HFF-Myc (cell line): ENCODE measurements at places on chromosomes 5 and 9.

DNA sequence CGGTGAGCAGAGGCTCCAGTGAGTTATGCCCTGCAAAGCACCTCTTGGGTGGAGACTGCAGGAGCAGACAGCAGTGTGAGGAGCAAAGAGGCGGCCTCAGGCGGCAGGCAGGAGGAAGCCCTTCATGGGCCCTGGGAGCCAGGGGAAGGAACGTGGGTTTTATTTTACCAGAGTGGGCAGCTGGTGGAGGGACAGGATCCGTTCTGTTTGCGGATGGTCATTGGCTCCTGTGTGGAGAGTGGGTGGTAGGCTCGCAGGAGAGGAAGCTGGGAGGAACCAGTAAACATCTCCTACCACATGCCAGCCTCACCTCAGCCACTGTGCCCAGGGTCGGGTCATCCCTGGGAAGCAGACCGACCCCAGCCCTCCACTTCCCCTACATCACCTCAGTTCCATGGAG, 24.4 kb downstream of the HNRNPH1 start:
- DNase-seq = no peak

DNA sequence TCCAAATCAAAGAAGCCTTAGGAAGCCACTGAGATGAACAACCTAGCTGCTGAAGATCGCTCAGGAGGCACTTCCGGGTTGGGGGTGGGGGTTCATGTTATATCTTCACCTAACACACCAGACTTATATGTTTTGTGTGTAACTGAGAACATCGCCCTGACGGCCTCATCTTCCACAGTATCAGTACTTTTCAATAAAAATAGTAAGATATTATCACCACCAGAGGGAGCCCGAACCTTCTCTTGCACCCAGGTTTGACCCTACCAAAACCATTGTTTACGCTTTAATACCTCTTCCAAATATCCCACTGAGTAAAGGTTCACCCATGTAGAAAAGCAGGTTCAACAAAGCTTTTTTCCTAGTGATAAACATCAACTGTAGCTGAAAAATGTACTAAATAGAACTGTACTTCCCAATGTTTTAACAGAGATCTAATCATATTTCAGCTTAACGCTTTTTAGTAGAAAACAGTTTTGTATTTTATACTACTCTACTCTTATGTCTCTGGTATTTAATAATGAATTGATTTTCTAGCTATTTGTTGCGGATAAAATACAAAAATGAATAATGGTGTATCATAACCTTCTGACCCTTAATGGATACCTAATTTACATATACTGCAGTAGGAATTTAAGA, 244.0 kb downstream of the EPB41L4A start:
- DNase-seq = no peak

- no peak for DNase-seq
Measured at GRCh38 chr5:118863345-118863744, 125.0 kb downstream of the DTWD2 start.

DNA sequence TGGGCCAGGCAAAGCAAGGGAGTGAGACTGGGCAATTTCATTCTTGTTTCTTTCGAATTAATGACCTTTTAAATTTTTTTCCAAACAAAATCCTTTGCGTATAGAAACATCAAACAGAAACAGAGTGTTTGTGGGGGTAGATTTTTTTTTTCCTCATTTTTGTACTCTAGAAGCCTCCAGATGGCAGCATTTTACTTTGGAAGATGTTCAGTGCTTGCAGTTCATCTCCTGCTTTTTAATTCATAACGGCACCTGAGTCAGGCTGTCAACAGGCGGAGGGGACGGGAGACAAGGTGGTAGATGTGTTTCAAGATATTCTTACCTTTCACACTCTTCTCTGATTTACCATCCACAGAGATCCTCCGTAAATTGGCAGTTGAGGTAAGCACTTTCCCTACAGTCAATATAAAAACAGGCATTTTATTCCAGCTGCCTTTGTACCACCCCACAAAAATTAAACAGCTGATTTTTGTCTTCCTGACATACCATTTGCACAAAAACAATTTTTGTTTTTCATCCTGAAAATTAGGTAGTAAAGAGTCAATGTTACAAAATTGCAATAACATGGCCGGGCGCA, 99.5 kb upstream of the FBXL17 start:
- DNase-seq = no peak

GRCh38 chr9:96249746-96250145, 52.2 kb downstream of the HSD17B3 start:
- DNase-seq = no peak

DNA sequence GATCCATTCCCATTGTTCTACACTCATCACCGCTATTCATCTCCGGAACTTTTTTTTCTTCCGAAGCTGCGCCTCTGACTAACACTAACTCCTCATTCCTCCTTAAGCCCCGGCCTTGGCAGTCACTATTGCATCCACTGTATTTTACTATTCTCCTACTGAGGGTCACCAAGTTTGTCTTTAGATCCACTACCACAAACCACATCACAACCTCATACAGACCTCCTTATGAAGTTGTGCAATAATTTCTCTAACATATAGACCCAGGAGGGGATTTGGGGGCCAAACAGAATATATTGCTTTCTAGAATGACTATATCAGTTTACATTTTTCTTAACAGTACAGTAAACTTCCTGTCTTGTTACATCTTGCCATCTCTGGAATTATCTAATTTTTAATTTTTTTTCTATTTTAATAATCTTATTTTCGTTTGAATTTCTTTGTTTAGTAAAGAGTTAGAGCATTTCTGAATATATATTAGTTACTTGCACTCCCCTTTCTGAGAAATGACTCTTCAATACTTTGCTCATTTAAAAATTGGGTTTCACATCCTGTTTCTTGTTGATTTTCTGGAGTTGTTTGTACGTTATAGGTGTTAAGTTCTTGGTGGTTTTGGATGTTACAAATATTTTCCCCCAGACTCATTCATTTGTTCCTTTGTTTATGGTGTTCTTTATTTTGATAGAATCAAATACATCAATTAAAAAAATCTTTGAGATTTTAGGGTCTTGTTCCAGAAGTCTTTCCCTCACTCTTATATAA, 37.1 kb downstream of the DMRT2 start:
- no peak for DNase-seq

DNA sequence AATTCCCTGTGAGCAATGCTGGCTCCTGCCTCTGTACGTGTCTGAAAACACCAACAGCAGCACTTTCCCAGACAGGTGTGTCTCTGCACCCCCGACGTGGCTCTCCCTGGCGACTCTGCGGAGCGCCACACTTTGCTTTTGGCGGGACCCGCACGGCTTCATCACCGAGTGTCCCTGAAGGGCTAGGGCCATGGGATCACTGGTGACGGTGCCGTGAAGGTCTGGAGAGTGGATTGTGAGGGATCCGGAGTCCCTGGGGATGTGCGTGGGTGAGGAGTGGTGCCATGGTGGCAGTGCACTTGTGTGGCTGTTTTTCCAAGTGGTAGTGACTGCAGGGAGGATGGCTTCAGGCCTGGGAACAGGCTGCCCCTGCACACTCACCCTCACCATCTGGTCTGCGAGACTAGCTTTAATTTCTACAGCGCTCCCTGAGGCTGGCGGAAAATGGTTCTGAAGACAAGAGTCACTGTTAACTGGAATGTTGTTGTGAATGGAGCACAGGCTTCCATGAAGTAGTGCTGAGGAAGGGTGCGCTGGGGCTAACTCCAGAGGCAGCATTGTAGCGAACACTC, 3.2 kb downstream of the NKD2 start:
- DNase-seq = no peak

- DNase-seq = no peak
Measured at GRCh38 chr9:71980266-71981190, 69.1 kb downstream of the C9orf85 start.

DNA sequence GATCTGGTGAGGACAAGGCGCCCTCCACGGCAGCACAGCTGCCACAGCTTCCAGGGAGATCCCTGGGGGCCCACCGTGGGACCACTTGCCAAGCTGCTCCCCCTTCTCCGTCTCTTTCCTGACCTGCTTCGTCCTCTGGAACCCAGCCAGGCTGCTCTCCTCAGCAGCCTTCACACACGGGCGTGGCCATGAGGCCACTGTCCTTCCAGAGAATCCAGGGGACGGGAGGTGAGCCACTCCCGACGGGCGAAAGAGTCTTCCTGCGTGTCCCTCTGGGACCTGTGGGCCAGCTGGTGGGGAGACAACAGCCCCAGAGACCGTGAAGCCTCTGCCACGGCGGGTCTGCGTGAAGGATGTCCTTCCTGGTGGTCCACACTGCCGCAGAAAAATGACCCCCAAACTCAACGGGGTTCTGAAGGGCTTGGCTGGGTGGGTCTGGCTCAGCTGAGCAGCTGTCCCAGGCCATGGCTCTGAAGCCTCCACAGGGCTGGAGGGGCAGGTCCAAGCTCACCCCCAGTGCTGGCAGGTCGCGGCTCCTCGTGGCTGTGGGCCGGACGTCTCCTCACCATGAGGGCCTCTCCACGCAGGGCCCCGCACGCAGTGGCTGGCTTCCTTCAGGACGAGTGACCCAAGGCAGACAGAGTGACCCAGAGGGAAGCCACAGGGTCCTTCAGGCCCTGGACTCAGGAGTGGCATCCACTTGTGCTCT, 47.4 kb upstream of the NKD2 start:
- DNase-seq = no peak

GRCh38 chr9:32427111-32427873, 42.8 kb downstream of the ACO1 start:
- no peak for DNase-seq

GRCh38 chr5:150319484-150319790, 16.7 kb upstream of the ARSI start:
- no peak for DNase-seq

DNA sequence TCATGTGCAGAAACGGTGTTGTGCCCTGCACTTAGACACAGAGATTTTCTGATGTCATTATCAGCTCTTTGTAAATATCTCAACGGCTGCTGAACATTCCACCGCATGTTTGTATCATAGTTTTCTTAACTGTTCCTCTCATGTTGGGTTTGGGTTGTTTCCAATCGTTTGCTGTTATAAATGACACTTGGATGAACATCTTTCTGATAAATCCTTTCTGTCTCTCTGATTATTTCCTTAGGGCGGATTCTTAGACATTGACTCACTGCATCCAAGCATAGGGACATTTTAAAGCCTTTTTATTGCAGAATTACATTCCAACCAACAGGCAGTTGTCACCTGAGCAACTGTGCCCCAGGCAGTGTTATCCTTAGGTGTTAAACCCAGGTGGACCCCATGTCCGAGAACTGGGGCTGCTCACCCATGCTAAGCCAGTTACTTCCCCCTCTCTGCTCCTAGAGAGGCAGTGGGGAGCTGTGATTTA, 28.5 kb downstream of the COL5A1 start:
- DNase-seq = no peak

DNA sequence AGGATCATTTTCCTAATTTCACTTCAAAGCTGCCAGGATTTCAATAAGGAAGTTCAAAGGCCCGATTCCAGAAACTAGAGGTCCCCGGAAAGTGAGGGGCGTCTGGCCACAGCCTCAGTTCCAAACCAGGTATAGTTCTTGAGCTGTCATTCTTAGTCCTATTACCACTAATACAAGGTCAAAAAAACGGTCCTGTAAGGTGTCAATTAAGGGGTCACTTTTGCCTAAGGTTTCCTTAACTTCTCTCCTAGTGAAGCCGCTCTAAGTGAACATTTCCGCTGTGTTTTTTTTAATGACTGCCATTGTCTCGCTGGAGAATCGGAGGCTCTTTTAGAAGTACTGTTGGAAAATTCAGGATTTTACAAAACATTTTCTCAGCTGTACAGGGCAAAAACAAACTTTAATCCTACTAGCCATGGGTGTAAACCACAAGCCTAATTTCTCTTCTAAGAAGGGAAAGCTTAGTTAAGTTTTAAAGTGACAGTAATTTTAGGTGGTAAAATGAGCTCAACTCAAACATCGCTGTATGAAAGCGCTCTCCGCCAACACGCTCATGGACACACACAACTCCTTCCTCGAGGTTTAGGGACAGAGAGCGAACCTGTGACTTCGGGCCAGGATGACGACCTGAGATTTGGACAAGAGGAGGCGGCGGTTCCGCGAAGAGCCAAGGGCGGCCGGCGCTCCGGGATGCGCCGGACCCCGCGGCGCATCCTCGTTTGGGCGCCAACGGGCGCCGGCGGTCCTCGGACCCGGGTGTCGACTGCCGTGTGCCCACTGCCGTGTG, 76.7 kb upstream of the IFNE start:
- no peak for DNase-seq

GRCh38 chr9:29006628-29007027, 1433.3 kb upstream of the C9orf72 start:
- DNase-seq = no peak

DNA sequence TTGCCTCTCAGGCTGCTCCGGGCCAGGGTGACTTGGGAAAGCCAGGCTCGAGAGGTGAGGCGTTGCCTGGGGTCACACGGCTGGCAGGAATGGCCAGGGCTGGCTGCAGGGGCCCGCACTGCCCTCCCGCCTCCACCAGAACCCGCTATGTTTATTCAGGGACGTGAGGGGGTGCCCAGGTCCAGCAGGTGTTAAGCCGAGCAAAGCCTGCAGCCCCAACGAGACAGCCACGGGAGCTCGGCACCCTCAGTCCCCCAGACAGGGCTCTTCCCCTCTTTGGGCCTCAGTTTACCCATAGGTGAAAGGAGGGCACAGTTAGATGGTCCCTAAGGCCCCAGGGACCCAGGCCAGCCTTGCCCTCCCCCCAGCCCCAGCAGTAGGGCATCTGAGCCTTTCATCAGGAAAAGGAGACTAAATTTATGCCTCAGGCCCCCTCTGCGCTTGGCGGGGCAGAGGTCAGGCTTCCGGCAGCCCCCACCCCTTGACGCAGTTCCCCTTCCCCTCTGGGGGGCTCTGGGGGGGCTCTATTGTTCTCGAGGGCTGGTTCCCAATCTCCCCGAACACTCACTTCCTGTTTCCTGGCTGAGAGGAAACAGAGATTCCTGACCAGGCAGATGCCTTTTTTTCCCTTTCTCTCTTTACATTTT, 7.1 kb upstream of the EGFL7 start:
- DNase-seq = no peak

GRCh38 chr9:96137671-96138429, 164.1 kb downstream of the HSD17B3 start:
- DNase-seq = no peak

DNA sequence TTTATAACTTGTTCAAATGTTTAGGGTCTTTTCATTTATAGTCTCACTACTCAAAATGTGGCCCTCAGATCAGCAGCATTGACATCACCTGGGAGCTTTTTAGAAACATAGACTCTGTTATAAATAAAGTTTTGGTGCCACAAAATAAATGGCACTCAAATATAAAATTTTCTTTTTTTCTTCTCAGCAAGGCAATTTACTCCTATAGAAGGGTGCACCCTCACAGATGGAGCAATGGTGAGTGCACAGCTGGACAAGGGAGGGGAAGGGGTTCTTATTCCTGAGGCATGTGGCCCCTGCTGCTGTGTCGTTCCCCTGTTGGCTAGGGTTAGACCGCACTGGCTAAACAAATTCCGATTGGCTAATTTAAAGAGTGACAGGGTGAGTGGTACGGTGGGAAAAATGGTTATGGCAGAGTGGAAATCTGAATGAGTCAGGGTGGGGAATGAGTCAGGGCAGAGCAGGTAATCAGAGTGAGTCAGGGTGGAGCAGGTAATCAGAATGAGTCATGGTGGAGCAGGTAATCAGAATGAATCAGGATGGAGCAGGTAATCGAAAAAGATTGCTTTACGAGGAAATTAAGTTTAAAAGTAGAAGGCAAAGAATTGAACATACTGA, 31.8 kb upstream of the C7 start:
- no peak for DNase-seq

GRCh38 chr5:27315363-27316270, 277.2 kb upstream of the CDH9 start:
- peak; percentile 16 for DNase-seq
